Fibroblast of skin of right quadriceps (primary cell): ENCODE measurements at places on chromosomes 2 and 18.
A peak's percentile ranks its signal among the peaks of the same experiment; 100 is the strongest.

DNA sequence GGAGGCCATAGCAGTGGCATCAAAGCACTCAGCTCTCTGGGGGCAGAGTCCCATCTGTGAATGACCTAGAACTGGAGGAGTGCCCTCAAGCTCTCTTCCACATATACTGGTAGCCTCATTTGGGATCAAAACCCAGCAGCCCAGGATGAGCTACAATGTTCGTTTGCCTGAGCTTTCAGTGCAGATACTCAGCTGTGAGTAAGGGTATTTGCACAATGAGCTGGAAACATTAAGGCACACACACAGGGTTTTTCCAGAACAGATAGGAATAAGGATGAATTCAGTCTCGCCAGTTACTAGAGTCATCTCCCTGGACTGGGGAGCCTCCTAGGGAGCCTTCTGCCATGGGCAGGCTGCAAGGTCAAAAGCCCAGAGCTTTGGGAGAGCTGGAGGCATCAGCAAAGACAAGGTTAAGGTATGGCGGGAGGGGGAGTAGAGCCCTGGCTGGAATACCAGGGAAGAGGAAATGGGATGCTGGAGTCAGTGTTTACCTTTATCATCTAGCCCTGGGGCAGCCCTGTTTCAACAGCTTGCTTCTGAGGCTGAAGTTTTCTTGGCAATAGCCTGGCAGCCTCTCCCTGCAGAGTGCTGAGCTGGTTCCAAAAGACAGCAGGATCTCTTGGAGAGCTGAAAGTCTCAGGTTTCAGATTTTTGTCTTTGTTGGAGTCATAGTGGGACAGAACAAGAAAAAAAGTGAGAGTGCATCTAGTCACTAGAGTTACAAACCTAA, 187.7 kb downstream of the LOXHD1 start:
- DNase-seq = no peak

GRCh38 chr2:141458351-141458750, 672.5 kb downstream of the LRP1B start:
- DNase-seq = no peak

DNA sequence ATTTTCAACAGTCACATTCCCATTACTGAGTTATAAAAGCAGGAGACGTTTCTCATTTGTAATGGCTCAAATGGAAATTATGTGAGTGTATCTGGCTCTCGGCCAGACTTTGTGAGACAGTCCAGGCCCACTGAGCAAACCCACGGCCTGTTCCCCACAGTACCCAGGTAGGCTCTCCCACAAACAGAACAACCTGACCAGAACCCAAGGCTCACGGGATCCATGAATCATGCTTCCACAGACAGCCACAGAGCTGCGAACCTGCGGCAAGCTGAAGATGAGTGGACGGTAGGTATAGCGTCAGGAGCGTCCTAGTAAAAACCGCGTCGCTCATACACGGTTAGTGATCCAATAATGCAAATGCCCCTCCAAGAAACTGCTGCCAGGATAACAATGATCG, 34.2 kb downstream of the NDUFA10 start:
- DNase-seq = no peak

DNA sequence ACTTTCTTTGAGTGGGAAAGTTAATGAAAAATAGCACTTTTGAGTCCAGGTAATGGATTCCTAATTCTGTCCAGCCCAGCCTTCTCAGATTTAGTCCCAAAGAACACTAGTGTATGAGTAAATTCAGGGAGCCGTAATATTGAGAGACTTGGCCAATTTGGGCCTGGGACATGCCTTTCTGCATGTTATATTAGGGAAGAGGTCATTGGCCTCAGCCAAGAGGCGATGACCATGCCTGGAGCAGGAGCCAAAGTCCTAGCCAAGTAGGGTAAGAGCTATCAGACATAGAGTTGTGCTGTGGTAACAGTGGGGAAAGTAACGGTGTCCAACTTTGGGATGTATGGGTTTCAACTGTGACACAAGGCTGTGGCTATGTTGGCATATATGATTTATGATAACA, 336.5 kb upstream of the ZNF804A start:
- DNase-seq = no peak

DNA sequence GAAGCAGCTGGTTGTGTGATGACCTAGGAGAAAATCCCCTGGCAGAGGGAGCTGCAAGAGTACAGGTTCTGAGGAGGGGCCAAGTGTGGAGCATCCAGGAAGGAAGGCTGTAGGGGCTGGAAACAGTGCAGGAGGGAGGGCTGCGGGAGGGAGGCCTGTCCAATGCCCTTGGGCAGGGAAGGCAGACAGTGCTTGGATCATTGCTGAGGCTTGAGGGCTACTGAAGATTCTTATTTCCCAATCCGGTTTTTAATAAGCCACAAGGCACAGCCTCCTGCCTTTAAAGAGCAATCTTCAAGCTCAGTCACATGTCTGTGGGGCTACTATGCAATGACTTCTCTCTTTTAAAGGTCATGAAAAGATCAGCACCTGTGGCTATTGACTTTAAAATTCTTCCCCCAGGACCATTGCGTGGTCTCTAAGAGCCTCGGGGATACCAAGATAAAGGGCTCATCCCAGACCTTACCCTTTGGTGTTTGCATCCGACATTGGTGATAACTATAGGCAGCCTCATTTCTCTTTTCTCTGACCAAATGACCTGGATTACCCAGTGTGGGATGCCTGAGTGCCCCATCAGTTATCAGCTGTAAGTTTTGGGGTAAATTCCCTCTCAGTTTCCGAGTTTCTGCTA, 149.6 kb downstream of the DOCK10 start:
- no peak for DNase-seq

- DNase-seq = peak; percentile 77
These were observed 758 bp downstream of the CFAP221 start for GRCh38 chr2:119544939-119545475.

DNA sequence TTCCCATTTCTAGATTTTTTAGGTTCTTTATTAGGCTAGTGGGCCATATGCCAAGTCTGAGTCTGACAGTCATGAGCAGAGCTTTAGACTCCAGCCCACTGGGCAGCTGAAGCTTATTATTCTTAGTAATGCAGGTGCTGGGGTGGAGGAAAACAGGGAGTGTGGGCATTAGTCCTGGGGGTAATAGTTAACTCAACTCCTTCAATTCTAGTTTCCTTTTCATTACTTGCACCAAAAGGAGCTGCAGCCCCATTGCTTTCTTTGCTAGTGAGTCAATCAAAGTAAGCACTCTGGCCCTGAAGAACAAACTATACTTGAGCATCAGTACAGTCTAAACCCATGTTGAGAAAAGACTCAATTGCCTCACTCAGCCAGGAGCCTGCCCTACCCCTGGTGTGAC, 35.5 kb downstream of the ICOS start:
- DNase-seq = no peak

DNA sequence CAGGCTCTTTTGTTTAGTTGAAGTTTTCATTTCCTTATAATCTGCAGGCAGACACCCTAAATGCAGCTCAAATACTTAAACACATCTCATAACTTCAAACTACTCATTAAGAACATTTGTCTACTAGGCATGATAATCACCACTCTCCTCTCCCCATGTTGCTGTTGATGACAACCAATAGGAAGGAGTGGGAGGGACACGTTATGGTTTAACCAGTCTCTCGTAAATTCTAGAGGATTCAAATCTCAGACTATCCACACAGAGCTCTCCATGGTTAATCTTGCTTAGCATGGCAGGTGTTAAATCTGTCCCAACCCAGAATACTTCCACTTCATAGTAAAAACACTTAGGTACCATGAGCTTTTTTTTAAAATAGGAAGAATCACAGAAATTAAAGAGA, 127.4 kb upstream of the AQP4 start:
- DNase-seq = no peak

DNA sequence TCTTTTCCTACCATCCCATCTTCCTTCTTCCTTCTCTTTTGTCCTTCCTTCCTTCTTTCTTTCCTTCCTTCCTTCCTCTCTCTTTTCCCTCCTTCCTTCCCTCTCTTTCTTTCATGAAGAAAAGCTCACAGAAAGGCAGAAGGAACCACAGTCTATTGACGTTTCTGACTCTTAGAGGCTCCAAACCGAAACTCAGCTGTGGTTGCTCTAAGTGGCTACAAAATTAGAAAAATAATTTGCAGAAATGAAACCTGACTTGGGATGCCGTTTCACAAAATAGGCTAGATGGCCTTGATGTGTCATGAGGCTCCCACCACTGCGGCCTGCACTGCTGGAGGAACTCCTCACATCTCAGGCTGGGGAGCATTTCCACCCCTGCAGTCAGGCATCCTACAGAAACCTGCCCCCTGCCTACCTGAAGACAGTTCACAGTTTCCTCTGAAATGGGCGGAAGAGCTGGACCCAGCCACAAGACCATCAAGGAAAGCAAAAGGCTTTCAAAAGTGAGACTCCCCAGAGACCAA, 165.6 kb downstream of the SMAD7 start:
- DNase-seq = no peak
